ENCODE measurements at places on chromosomes 5 and 9.

- DNase-seq = no peak
Observed at GRCh38 chr5:158514319-158514985, 585.3 kb downstream of the EBF1 start.

DNA sequence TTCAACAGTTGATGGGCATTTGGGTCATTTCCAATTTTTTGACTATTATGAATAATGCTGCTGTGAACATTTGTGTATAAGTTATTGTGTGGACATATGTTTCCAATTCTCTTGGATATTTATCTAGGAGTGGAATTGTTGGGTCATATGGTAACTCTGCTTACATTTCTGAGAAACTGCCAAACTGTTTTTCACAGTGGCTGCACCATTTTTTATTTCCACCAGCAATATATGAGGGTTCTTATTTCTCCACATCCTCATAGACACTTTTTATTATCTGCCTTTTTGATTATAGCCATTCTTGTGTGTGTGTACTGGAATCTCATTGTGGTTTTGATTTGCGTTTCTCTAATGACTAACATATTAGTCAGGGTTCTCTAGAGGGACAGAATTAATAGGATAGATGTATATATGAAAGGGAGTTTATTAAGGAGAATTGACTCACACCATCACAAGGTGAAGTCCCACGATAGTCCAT, 14.7 kb upstream of the MED27 start:
- DNase-seq = no peak

DNA sequence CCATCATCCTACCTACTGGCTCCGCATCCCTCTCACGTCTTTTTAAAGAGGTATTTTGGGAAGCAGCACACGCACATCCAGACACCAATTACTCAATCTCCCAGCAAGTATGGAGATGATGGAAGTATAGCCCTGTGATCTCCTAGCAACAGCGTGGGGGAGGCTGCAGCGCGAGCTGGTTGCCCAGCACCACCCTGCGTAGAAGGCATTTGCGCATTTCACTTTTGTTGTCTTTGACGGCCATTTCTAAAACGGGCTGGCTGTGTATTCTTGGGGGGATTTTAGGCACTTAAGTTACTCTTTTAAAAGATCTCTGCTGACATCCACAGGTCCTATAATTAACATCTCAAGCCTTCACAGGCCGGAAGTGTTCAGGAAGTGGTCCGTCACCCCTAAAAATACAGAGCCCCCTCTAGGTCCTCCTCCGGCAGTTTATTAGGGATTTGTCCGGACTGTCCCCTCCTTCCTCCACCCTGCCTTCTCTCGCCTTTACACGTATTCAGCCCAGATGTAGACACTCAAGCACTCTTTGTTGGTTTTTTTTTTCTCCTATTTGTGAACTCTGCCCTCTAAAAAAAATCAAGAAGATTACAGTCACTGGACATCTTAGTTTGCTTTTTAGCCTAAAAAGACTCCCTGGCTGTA, 371.4 kb downstream of the NTRK2 start:
- DNase-seq = no peak

DNA sequence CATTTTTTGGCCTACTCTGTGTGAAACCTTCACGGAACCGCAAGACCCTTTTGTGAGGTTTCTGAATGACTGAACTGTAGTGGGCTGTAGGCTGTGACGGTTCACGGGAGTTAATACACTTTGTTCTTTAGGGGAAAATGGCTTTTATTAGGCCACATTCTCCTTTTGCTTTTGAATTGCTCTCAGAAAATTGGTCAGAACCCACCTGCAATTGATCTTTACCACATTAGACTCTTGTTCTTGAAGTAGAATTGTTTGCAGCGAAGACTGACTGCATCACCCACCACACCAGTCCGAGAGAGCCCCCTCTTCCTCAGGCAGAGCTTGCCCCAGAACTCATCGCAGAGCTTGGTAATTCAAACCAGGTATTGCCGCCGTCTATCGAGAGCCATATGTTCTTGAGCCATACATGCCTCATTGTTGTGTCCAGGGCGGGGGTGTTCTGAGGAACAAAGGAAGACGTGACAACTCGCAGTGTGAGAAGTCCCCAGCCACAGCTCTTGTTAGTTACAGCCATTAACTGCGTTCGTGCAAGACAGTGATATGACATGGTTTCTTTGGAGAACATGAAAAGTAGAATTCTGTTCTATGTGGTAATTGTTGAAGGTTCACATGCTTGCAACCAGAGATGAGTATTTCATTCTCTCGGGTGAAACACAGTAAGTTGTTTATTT, 166.4 kb upstream of the OTULINL start:
- DNase-seq = no peak

GRCh38 chr5:181112476-181112875, 18.5 kb downstream of the OR2V1 start:
- no peak for DNase-seq

All from COR-L47 (cell line).